ENCODE measurements at places on chromosomes 3 and 15. TPM values are rescaled to one million over a fixed set of nuclear protein-coding genes. Genes with fewer than 3 reads are reported as not detected.

DNA sequence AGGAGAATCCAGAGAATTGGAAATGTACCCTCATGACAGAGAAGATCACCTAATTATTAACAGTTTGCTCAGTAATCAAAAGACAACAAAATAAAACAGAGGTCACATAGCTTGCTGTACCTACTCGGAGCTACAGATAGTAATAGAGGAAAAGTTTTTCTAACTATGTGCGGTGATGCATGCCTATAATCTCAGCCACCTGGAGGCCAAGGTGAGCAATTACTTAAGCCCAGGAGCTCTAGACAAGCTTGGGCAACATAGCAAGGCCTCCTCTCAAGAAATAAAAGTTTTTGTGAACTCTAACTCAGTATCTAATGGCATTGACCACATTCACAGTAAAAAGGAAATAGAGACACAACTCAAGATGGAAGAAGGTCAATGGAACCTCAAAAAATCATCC, 243.6 kb downstream of the ATP8B4 start:
- no peaks in the 10 kb centered on the region for H3K27me3 ChIP-seq
- no peak overlapping the region for H3K4me3 ChIP-seq
- peaks cover 11% of the 10 kb centered on the region for H3K4me1 ChIP-seq
- no peak for DNase-seq

DNA sequence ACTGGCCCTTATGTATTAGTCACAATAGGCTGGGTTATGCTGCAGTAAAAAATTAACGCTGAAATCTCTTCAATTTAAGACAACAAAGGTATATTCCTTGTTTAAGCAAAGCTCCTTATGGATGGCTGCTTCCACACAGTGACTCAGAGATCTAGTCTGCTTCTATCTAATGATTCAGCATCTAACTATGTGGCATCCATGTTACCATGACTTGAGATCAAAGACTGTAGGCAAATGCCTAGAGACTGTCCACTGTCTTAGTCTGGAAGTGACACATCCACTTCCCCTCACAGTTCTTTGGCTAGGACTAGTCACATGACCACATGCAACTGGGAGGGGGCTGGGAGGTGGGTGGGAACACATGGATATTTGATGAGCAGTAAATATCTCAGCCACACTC, 61.3 kb upstream of the PSMD6 start:
- H3K4me1 ChIP-seq: no peaks in the 10 kb centered on the region
- DNase-seq: no peak
- no peaks in the 10 kb centered on the region for H3K36me3 ChIP-seq
- no peak overlapping the region for H3K27ac ChIP-seq
- H3K27me3 ChIP-seq: no peaks in the 10 kb centered on the region

MOBP gene
- polyA plus RNA-seq: not detected

GNB4 gene
- polyA plus RNA-seq: 2.2 TPM

GRCh38 chr3:99579246-99579645, 59.1 kb upstream of the COL8A1 start:
- H3K27me3 ChIP-seq: no peaks in the 10 kb centered on the region
- DNase-seq: no peak
- no peaks in the 10 kb centered on the region for H3K36me3 ChIP-seq

GRCh38 chr3:31353166-31353565, 179.6 kb upstream of the STT3B start:
- no peak overlapping the region for H3K27ac ChIP-seq
- no peak for DNase-seq
- H3K27me3 ChIP-seq: no peaks in the 10 kb centered on the region
- no peaks in the 10 kb centered on the region for H3K4me1 ChIP-seq
- H3K4me3 ChIP-seq: no peak overlapping the region

CNTN4 gene
- polyA plus RNA-seq: not detected

- no peak overlapping the region for H3K4me3 ChIP-seq
- H3K4me1 ChIP-seq: no peaks in the 10 kb centered on the region
- H3K27me3 ChIP-seq: no peaks in the 10 kb centered on the region
- no peak overlapping the region for H3K27ac ChIP-seq
These were observed 131.2 kb downstream of the CTNNB1 start for GRCh38 chr3:41330465-41330864.

SAMMSON gene
- polyA plus RNA-seq: not detected

DNA sequence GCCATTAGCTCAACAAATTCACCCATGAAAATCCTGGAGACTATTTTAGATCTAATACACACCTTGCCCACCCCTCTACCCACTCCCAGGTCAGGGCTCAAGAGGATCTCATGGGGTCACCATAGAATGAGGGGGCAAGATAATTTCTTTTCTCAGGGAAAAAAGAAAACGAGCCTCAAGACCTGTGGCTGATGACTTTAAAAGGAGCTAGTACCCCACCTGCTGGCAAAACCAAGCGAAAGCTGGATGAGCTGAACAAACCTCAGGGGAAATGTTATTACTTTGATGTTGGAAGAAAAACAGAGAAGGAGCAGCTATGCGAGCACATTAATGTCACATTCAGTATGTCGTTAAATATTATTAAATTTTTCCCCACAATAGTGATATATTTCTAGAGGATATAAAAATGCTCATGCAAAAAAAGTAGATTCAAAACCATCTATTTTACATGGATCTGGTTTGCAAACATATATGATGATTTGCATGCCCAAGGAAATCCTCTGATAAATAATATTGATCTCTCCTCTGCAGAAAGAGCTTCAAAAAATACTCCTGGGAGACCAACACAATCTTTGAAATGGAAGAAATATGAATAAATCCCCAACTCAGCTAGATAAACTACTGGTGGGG, 37.7 kb downstream of the PLD1 start:
- no peak overlapping the region for H3K27ac ChIP-seq
- peaks cover 21% of the 10 kb centered on the region for H3K4me1 ChIP-seq
- H3K36me3 ChIP-seq: no peaks in the 10 kb centered on the region
- peaks cover 2% of the 10 kb centered on the region for H3K27me3 ChIP-seq

DNA sequence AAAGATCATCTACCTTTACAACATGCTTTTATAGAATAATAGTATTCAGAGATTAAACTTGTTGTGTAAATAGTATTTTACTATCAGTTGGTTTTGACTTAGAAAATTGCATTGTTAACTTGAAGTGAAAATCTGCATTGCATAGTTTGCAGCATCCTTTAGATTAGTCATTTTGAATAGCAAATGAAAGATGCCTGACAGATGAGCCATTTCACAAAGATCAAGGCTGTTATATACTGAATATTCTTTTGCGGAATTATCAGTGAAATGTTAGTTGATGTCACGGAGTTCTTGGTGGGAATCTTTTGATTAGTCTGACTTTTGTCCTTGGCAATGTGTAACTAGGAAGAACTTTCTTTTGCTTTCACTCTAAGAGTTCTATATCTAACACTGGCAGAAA, 24.5 kb downstream of the RSRC1 start:
- H3K4me3 ChIP-seq: no peak overlapping the region
- peaks cover 1% of the 10 kb centered on the region for H3K27me3 ChIP-seq
- H3K36me3 ChIP-seq: peaks cover 27% of the 10 kb centered on the region
- no peaks in the 10 kb centered on the region for H3K4me1 ChIP-seq
- DNase-seq: no peak

DNA sequence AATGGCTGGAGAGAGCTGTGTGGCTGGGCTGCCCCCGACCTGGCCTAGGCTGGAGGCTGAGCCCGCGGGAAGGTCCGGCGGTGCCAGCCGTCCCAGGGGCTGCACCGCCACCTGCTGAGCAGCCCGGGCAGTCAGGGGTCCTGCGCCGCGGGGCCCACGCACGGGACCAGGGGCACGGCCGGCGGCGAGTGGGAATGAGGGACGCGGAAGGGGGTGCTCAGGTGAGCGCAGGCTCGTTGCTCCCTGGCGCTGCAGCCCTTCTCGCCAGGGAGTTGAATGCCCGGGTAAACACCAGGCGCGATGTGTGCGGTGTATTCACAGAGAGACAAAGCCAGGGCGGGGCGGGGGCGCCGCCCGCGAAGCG, 666 bp upstream of the SEMA3F start:
- H3K4me1 ChIP-seq: peaks cover 9% of the 10 kb centered on the region
- no peak overlapping the region for H3K27ac ChIP-seq
- peaks cover 17% of the 10 kb centered on the region for H3K27me3 ChIP-seq
- H3K4me3 ChIP-seq: peak overlapping the region; percentile 76
- no peaks in the 10 kb centered on the region for H3K36me3 ChIP-seq

- no peaks in the 10 kb centered on the region for H3K36me3 ChIP-seq
- no peak overlapping the region for H3K27ac ChIP-seq
- H3K4me1 ChIP-seq: no peaks in the 10 kb centered on the region
These were observed 259.6 kb upstream of the UBE2E1 start for GRCh38 chr3:23546181-23546580.

DNA sequence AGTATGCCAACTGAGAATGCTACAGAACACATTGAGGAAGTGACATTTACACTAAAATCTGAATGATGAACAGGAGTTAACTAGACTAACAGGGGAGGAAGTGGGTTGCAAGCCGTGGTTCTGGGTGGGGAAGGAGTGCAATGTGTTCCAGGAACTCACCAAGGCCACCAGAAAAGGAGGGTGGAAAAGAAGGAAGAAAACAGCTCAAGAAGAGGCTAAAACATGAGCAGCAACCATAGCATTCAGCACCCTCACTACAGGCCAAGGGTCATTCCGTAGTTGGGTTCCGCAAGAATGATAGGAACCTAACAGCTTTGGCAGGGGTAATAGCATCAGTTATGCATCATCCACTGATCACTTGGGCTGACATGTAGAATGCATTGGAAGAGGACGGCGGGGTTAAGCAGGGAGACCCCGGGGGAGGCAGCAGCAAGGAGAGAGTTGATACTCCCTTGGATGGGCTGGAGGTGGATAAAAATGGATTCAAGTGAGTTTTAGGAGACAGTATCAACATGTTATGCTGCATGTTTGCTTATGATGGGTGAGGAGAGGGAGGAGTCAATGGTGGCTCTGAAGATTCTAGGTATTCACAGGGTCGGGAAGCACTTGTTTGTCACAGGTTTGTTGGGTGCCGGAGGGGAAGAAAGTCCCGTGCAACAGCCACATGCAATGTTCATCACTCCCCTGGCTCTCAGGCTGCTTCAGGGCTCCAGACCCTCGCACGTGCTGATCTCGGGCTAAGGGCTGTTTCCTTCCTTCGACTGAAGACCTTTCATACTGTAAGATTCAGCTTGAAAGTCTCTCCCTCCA, 53.2 kb downstream of the LIPC start:
- H3K27me3 ChIP-seq: peaks cover 4% of the 10 kb centered on the region
- peaks cover 63% of the 10 kb centered on the region for H3K4me1 ChIP-seq
- H3K27ac ChIP-seq: peak overlapping the region; percentile 94
- peak overlapping the region; percentile 65 for H3K4me3 ChIP-seq
- H3K36me3 ChIP-seq: peaks cover 1% of the 10 kb centered on the region

TUSC7 gene
- not detected for polyA plus RNA-seq

INAFM2 gene
- polyA plus RNA-seq: 3.2 TPM

- H3K27me3 ChIP-seq: no peaks in the 10 kb centered on the region
- no peak for DNase-seq
- H3K27ac ChIP-seq: no peak overlapping the region
- H3K4me3 ChIP-seq: no peak overlapping the region
These were observed 651.7 kb upstream of the CCDC54 start for GRCh38 chr3:106725566-106725965.

DNA sequence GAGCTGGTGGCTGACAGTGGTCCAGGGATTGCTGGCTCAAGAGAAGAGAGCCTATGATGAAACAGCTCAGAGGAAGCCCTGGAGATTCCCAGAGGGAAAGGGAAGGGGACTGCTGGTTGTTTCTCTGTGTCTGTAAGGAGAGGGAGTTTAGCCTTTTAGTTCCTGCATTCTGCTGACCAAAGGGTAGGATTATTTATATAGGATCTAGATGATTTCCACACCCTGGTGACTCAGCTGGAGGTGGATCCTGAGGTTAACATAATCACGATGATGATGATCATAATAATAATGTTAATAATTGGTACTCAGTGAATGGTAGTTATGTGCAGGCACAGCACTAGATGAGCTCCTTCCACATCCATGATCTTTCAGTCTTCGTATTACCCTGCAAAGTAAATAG, 144.9 kb downstream of the EPHB1 start:
- H3K27me3 ChIP-seq: no peaks in the 10 kb centered on the region
- no peaks in the 10 kb centered on the region for H3K4me1 ChIP-seq
- H3K4me3 ChIP-seq: no peak overlapping the region
- no peak overlapping the region for H3K27ac ChIP-seq

- H3K36me3 ChIP-seq: peaks cover 3% of the 10 kb centered on the region
- H3K4me1 ChIP-seq: peaks cover 23% of the 10 kb centered on the region
- H3K4me3 ChIP-seq: peak overlapping the region; percentile 79
- peak overlapping the region; percentile 97 for H3K27ac ChIP-seq
- no peak for DNase-seq
- peaks cover 3% of the 10 kb centered on the region for H3K27me3 ChIP-seq
These were observed 41.2 kb downstream of the PTPN23 start for GRCh38 chr3:47421741-47422649.

RGMA gene
- polyA plus RNA-seq: not detected

HGD gene
- 2.5 TPM for polyA plus RNA-seq

AMOTL2 gene
- polyA plus RNA-seq: not detected

GRCh38 chr3:51739110-51739509, 32.2 kb downstream of the GRM2 start:
- peaks cover 6% of the 10 kb centered on the region for H3K27me3 ChIP-seq
- no peak for DNase-seq
- H3K36me3 ChIP-seq: no peaks in the 10 kb centered on the region

DNA sequence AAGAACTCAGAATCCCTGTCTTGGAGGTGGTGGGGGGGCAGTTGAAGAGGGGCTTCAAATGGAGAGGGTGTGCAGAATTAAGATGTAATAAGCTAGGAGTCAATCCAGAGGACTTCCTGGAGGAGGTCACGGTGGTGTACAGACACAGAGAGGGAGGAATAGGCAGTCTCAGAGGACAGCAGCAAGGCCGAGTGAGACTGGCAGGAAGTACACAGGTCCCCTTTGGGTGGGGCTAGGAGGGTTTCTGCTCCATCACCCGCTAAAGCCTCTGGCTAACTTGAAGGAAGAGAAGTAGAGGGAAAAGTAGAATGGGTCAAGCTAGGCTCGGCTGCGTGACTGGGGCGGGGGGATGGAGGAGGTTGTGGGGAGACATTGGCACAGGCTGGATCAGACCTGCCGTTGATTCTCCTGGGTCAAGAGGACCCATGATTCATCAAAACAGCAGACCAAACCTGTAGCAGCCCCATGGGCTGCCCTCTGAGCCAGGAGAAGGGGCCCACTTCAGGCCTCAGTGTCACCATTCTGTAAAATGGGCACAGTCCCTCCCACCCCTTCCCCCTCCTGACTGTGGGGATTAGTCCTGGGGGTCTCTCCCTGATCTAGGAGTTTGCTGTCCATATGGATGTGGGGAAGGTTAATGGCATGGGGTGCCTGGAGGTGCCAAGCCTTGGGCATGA, 16.9 kb downstream of the CSPG4 start:
- H3K4me1 ChIP-seq: peaks cover 51% of the 10 kb centered on the region
- H3K4me3 ChIP-seq: peak overlapping the region; percentile 30
- H3K36me3 ChIP-seq: no peaks in the 10 kb centered on the region
- no peaks in the 10 kb centered on the region for H3K27me3 ChIP-seq
- H3K27ac ChIP-seq: peak overlapping the region; percentile 13

DNA sequence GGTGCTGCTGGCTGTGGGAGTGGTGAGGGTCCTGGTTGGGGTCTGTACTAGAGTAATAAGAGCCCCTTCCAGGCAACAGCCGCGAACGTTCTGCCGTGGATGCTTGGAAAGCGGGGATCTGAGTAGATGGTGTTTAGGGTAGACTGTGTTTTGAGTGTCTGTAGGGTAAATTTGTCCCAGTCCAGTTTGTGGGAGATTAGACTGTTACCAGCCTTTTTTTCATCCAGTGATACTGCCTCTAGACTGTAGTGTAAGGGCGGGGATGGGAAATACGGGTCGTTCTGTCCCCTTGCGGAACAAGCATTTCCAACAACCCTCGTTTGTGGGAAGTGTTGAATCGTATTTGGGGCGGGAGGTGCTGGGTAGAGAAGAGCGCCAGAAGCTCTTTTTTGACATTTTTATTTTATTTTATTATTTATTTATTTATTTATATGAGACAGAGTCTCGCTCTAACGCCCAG, 424 bp downstream of the HAUS2 start:
- peaks cover 12% of the 10 kb centered on the region for H3K27me3 ChIP-seq
- peaks cover 35% of the 10 kb centered on the region for H3K4me1 ChIP-seq
- peak overlapping the region; percentile 97 for H3K4me3 ChIP-seq
- peak overlapping the region; percentile 94 for H3K27ac ChIP-seq
- DNase-seq: no peak
- H3K36me3 ChIP-seq: no peaks in the 10 kb centered on the region
